Right ventricle myocardium superior (tissue), 1 donor: ENCODE measurements at places on chromosomes 5 and 9.
A peak's percentile ranks its signal among the peaks of the same experiment; 100 is the strongest.

- no peak for DNase-seq
Measured at GRCh38 chr5:150758203-150758530, 650 bp downstream of the DCTN4 start.

- no peak for DNase-seq
Measured at GRCh38 chr9:82183181-82183860, 194.7 kb downstream of the SPATA31D1 start.

- DNase-seq, result no peak
Measured at GRCh38 chr5:29001666-29002065, 1963.3 kb upstream of the CDH9 start.

GRCh38 chr5:136230176-136230575, 37.2 kb upstream of the SMIM32 start:
- no peak for DNase-seq

GRCh38 chr9:136147038-136147889, 28.6 kb upstream of the TMEM250 start:
- DNase-seq, result peak; percentile 34

- DNase-seq, result peak; percentile 90
Measured at GRCh38 chr9:12776513-12777055, 1.8 kb downstream of the LURAP1L start.
